Endothelial cell of coronary artery (primary cell): ENCODE measurements at places on chromosomes 6 and 20. TPM values are rescaled to one million over a fixed set of nuclear protein-coding genes. Genes with fewer than 3 reads are reported as not detected.

PTCHD4 gene
- total RNA-seq = 2.7 and 8.4 TPM in 2 replicates

TUBB1 gene
- total RNA-seq = not detected in 2 replicates

KIF25 gene
- total RNA-seq = not detected in 2 replicates

LAMA4 gene
- 491 and 644 TPM in 2 replicates for total RNA-seq

PLCB1 gene
- 15.1 and 16.5 TPM in 2 replicates for total RNA-seq

TENT5A gene
- 2.4 and 4.1 TPM in 2 replicates for total RNA-seq

SGK1 gene
- total RNA-seq = 168 and 311 TPM in 2 replicates

COL20A1 gene
- not detected in 2 replicates for total RNA-seq

MEP1A gene
- total RNA-seq = not detected in 2 replicates

MYB gene
- 0.09 and 0.19 TPM in 2 replicates for total RNA-seq

SOX4 gene
- total RNA-seq = 72.5 and 83.8 TPM in 2 replicates

PPP1R3G gene
- 0.27 and 1.2 TPM in 2 replicates for total RNA-seq

PDYN gene
- total RNA-seq = not detected in 2 replicates

TTK gene
- total RNA-seq = 7.6 and 17.1 TPM in 2 replicates

MYCT1 gene
- 104 and 116 TPM in 2 replicates for total RNA-seq

PACRG gene
- total RNA-seq = 0.45 TPM in 1 of 2 replicates, not detected in the other

CST2 gene
- not detected in 2 replicates for total RNA-seq

IP6K3 gene
- not detected in 2 replicates for total RNA-seq

TPD52L1 gene
- total RNA-seq = 2.9 and 3.3 TPM in 2 replicates

TRIM15 gene
- total RNA-seq = not detected in 2 replicates

FAM209B gene
- total RNA-seq = 0.18 TPM in 1 of 2 replicates, not detected in the other

COL21A1 gene
- 0.54 and 0.85 TPM in 2 replicates for total RNA-seq

NRSN1 gene
- not detected in 2 replicates for total RNA-seq

MCCD1 gene
- not detected in 2 replicates for total RNA-seq

TREM2 gene
- total RNA-seq = not detected in 2 replicates

LY6G6F gene
- total RNA-seq = not detected in 2 replicates

FERMT1 gene
- total RNA-seq = 1.7 and 3.0 TPM in 2 replicates

COL19A1 gene
- total RNA-seq = not detected in 2 replicates

FOXS1 gene
- 0.09 and 2.8 TPM in 2 replicates for total RNA-seq

GNMT gene
- 0.09 TPM in 1 of 2 replicates, not detected in the other for total RNA-seq

COL9A3 gene
- 0.19 and 0.27 TPM in 2 replicates for total RNA-seq

CFB gene
- total RNA-seq = 0.90 and 4.7 TPM in 2 replicates

C20orf144 gene
- total RNA-seq = 0.09 TPM in 2 replicates

CLPSL1 gene
- total RNA-seq = not detected in 2 replicates

NKAIN2 gene
- under 0.01 TPM in 1 of 2 replicates, not detected in the other for total RNA-seq

HSPA1L gene
- total RNA-seq = 0.72 and 0.85 TPM in 2 replicates

TGM3 gene
- total RNA-seq = not detected in 2 replicates

OPRM1 gene
- total RNA-seq = not detected in 2 replicates

CD40 gene
- 8.0 and 9.5 TPM in 2 replicates for total RNA-seq
